ENCODE measurements at places on chromosomes 5 and 9. TPM values are rescaled to one million over a fixed set of nuclear protein-coding genes. Genes with fewer than 3 reads are reported as not detected.

GRCh38 chr9:99326917-99327189 is 104.8 kb downstream of the SEC61B start:
- DNase-seq: no peak

- no peak for DNase-seq
Observed at GRCh38 chr9:19373527-19373926, 6.5 kb downstream of the RPS6 start.

- DNase-seq: no peak
Observed at GRCh38 chr9:123834889-123835562, 94.9 kb downstream of the DENND1A start.

DNA sequence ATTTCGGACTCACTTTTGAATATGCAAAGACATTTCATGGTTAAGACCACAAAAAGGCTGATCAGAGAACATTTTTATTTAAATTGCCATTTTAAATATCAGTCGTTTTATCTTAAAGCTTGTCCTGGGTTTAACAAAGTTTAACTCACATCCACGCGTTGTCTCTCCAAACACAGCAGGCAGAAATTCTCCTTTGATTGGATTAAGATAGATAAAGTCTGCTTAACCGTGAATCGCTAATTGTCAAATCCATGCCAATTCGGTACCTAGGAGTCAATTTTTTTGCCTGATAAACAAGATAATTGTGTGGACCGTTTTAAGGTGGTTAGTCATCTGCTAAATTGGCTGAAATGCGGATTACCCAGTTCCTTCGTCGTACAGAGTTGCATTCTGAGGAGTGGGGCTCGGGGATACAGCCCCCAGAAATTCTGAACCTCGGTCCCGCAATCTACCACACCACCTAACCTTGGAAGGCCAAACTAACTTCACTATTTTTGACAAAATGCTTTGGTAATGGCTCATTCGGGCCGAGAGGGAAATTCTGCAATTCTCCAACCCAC is 665 bp upstream of the BTF3 start:
- no peak for DNase-seq

DMGDH gene
- 2.0 TPM for total RNA-seq

SLC34A3 gene
- not detected for total RNA-seq

Data from Right ventricle myocardium inferior (tissue), 1 donor.